ENCODE measurements at places on chromosomes 4 and X.

- no peak for DNase-seq
Measured at GRCh38 chr4:163165217-163166017, 1.3 kb downstream of the NAF1 start.

DNA sequence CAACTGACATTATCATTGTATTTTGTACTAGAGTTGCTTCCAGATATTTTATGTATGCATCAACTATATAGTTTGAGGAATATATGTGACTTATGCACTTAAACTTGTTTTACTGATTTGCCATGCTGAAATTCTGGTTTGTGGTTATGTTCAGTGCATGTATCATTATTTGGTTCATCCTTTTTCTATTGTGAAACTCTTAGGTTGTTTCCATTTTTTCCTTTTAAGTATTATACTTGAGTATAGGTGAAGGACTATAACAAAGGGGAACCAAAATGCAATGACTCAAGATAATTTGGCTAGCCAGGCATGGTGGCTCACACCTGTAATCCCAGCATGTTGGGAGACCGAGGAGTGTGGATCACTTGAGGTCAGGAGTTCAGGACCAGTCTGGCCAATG is 21.1 kb upstream of the EPGN start:
- no peak for DNase-seq

DNA sequence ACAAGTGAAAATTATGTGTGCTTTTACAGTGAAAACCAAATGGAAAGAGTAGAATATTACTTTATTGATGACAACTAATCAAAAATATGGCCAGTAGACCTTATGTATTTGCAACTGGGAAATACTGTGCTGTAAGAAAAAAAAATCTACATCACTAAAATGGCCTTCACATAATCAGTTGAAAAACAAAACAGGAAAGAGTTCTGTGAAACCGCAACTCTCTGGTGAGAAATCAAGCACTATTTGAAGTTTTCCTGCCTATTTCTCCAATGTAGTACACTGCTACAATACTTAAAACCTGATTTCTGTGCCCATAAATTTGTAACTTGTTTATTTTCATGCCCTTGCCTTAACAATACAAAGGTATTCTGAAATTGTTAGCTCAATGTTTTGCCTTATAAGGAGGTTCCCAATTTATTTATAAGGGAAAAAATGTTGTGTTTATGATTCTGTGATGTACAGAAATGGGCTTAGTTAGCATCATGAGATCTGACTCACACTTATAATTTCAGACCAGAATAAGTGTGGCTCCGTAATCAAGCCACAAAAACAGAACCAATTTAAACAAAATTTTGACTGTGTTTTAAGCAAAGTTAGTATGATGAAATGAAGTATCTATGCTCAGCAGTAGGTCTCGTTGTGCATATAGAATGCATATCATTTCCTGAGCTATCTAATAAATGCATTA is 147.1 kb downstream of the FAT4 start:
- DNase-seq: no peak

DNA sequence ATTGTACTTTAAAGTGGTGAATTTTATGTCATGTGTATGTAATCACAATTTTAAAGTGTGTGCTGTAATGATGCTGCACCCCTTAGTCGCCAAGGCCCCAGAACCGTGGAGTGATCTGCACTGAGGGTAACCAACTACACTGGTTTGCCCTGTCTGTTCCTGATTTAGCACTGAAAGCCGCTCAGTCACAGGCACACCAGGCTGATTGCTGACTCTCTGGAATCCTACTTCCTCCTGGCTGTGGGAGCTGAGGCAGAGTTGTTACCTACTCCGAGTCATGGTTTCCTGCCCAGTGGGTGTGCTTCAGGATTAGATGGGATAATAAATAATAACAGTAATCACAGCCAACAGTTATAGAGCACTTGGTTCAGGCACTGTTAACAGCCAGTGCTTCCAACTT is 645.4 kb downstream of the BCOR start:
- DNase-seq: no peak

DNA sequence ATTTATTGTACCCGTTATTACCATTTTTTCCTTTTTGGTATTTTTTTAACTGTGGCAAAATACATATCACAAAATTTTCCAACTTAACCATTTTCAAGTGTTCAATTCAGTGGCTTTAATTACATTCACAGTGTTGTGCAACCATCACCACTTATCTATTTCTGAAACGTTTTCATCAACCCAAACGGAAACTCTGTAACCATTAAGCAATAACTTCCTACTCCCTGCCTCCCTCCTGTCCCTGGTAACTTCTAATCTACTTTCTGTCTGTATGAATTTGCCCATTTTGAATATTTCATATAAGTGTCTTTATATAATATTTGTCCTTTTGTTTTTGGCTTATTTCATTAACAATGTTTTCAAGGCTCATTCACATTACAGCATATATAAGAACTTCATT is 57.4 kb upstream of the MSN start:
- no peak for DNase-seq

DNA sequence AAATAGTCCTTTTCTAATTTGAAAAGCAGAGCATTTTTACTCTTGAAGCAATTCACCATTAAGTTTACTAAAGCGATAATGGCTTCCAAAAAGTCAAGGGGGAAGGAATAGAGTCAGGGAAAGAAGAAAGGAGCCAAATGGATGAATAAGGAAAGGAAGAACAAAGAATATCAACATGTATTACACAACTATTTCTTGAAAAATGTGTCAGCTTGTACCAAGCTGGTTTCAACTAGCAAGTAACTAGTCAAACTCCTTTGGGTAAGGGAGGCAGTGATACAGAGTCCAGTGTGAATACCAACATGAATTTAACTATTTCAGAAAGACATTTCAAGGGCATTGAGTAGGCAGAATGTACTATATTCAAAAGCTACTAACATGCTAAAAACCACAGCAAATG is 112.1 kb downstream of the ARHGAP6 start:
- no peak for DNase-seq

GRCh38 chr4:140082391-140082755 is 71.6 kb downstream of the MAML3 start:
- DNase-seq: no peak

- DNase-seq: no peak
Measured at GRCh38 chr4:139853309-139853708, 187.7 kb downstream of the MGST2 start.

DNA sequence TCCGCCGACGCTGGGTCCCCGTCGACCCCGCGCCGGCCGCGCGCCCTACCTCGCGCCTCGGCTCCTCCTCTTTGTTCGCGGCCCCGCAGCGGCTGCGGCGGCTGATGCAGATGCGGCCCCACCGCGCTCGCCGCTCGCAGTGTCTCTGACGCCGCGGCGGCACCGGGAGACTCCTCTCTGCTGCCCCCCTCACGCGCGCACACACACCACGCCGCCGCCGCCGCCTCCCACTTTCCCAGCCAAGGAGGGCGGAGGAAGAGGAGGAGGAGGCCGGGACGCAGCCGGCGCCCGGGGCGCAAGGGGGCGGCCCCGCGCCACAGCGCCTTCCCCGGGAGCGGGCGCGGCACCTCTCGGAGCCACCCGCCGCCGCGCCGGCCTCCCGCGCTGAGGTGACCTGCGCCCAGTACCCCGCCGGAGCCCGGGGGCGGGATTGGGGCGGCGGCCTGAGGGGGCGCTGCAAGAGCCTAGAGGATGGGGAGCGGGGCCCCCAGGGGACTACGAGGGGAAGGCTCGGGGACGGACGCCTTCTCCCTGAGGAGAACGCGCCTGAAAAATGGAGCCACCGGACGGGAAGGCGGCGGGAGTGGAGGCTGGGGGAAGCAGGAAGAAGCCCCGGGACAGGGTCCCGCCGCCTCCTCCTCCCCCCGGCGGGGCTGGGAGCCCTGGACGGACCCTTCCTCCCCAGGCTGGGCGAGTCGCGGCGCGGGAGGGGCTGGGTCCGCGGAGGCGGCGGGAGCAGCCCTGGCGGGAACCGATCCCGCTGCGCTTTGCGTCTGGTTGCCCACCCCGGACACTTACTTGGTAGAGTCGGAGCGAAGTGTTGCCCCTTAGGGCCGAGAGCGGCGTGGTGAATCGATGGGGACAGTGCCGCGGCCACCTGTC is at the start of gene SH3RF1:
Gene SH3RF1, minus strand, starts transcription at position 147 of the 882 bp plus-strand sequence. CDS start 1,744 bp downstream, outside the sequence.
- peak; percentile 91 for DNase-seq

DNA sequence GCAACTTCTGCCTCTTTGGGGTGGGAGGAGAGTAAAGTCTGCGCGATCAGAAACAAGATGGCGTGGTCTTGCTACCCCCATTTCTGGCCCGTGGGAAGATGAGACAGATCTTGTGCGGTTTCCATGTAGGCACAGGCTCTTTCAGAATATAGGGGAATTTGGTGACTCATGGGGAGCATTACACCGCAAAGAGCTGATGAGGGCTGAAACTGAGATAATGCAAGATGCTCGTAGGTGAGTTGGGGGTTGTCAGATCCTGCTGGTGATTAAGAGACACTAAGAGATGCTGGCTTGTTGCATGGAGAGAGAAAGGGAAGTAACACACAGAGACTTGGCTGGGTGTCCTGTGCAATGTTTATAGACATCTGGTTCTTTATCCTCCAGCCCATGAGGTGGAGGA is 1.5 kb downstream of the EVC start:
- DNase-seq: no peak

GRCh38 chrX:101164766-101165590 is 54.6 kb upstream of the DRP2 start:
- DNase-seq: no peak

DNA sequence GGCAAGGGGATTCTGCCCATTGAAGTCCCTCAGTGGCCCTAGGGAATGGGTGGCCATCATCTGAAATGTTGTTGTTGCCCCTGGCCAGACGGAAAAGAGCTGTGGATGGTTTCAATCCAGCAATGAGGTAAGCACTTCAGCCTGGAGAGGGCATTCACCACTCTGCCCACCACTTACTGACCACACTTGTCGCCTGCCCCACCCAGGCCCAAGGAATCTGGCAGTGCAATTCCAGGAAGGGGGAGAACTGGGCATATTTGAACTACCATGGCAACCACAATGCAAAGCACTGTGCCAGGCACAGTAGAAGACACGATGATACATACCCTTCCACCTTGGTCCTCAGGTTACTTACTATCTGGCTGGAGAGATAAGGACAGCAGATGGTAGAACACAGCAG is 161.6 kb downstream of the PDGFRA start:
- DNase-seq: no peak

DNA sequence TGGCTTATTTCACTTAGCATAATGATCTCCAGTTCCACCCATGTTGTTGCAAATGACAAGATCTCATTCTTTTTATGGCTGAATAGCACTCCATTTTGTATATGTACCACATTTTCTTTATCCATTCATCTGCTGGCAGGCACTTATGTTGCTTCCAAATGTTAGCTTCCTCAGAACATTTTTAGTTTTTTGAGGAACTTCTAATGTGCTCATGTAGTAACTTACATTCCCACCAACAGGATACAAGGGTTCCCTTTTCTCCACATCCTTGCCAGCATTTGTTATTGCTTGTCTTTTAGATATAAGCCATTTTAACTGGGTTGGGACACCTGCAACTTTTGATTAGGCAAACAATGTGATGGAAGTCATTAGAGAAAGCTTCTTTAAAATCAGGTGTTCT is 454.2 kb downstream of the NLGN4X start:
- DNase-seq: no peak

GRCh38 chrX:39823424-39823823 is 274.3 kb downstream of the BCOR start:
- no peak for DNase-seq

- DNase-seq: peak; percentile 67
Measured at GRCh38 chr4:26083987-26084386, 170.0 kb downstream of the SMIM20 start.

GRCh38 chrX:16386126-16386525 is 218.8 kb downstream of the MAGEB17 start:
- DNase-seq: no peak

Measured in WERI-Rb-1 (cell line).